ENCODE measurements at places on chromosomes 7 and 10.

GRCh38 chr10:23338886-23339285 lies 5.7 kb downstream of the C10orf67 start:
- DNase-seq = no peak

GRCh38 chr10:132876993-132877431 lies 65.4 kb downstream of the CFAP46 start:
- peak; percentile 28 for DNase-seq

DNA sequence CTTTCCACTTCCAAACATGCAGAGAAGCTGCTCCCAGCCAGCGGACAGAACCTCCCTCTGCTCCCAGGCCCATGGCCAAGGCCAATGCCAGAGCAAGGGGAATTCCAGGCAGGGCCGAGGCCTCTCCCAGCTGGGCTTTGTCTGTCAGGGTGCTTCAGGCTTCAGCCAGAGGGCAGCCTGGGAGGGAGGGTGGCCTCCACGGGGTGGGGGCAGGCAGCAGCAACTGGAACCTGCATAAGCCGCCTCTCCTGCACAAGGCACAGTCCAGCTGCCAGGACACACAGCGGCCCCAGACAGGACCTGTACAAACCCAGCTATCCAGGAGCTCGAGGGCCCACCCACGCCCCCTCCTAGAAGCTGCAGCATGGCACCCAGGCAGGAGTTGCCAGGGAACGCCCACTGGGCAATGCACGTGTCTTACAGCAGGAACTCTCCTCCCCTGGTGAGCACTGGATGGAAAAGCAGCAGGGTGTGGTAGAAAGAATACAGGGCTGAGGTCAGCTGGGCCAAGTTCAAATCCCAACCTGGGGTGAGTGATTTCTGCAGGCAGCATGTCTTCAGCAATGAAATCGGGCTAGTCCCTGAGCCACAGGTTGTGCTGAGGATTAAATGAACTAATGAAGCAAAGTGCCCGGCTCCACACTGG lies 7.6 kb downstream of the FAM53B start:
- DNase-seq = peak; percentile 39

- DNase-seq = no peak
Observed at GRCh38 chr7:80312139-80312661, 177.6 kb downstream of the GNAI1 start.

- peak; percentile 56 for DNase-seq
Observed at GRCh38 chr10:101062232-101063049, 652 bp downstream of the KAZALD1 start.

DNA sequence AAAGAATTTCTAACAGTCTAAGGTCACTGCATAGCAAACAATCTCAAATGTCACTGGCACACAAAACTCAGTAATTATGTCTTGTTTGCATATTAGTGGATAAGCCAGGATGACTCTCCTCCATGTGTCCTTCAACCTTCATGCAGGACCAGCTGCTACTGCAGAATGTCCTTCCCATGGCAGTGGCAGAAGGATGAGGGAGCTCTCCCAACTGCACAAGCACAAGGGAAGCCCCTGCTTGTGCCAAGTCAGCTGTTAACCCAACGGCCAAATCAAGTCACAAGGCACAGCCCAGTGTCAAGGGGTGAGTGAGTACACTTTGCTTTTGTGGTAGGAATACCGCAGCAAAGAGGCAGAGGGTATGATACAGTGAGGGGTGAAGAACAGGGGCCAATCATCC lies 59.3 kb upstream of the VWC2 start:
- DNase-seq = no peak

- no peak for DNase-seq
Observed at GRCh38 chr7:3146571-3147226, 103.0 kb upstream of the CARD11 start.

DNA sequence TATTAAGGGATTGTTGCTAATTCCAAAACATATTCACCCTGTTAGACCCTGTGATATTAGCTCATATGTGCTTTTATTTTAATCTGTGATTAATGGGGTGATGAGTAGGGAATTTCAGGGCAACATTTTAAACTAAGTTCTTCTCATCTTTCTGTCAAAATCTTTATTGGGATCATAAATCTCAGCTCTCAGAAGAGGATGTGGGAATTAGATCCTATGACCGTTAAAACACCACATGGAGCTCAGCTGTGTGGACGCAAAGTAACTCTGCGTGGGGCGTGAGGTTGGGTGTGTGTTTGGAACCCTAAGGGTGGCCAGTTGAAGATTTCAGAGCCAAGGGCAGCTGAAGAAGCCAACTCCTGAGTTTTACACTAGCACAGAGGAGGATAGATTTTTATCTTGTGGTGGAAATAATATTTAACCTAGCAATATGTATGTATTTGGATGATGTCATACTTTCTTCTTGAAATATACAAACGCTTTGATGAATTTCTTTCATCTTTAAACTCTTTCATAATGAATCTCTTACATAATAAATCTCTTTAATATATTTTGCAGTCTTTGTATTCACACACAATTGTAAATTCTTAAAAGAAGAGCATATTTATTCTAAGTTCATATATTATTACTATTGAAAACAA lies 64.4 kb downstream of the EPDR1 start:
- no peak for DNase-seq

DNA sequence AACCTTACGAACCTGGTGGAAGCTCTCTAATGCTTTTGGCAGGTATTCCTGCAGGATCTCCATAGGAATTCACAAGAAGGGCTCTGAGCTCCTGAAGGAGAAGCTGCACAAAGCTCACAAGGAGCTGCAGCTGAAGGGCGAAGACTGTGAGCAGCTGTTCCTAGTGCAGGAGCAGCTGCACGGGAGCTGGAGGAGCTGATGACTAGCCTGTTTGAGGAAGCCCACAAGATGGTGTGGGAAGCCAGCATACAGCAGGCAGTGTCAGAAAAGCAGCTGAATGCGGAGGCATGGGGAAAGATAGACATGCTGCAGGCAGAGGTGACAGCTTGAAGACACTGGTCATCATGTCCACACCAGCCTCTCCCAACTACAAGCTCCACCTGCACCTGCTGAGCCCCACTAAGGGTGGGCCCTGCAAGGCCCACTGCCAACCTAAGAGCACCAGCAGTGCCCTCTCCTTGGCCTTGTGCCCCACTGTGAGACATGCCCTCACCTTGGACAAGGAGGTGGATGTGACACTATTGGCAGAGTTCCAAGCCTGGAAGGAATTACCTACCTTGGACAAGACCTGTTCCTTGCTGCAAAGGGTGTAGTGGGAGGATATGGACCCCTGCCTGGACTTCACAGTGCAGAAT lies 250.6 kb downstream of the BBS9 start:
- no peak for DNase-seq

- no peak for DNase-seq
Observed at GRCh38 chr7:100711369-100711768, 5.4 kb downstream of the POP7 start.

DNA sequence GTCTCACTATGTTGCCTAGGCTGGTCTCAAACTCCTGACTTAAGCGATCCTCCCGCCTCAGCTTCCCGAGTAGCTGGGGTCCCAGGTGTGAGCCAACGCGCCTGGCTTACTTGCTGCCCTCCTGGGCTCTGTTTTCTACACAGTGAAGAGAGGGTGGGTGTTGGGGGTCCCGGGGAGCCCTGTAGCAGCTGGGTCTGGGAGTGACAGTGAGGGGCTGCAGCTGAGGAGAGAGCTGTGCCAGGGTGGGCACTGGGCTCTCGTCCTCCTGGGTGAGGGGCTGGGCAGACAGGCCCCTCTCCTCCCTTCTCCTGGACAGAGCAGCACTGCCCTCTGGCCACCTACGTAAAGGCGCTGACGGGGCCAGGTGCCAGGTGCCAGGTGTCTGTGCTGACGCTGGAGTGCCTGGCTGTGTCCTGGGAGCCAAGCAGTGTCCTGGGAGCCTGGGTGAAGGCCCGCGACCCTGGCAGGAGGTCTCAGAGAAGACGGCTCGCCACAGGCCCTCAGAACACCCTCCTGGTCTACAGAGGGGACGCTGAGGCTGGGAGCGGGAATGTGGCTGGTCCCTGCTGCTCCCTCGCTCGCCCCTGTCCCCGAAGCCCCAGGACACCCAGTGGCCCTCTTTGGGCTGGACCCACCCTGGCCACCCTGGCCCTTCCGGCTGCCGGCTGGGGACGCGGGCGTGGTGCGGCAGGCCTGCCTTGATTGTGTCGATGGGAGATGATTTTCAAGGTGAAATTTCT lies 35.6 kb downstream of the UNCX start:
- DNase-seq = no peak

DNA sequence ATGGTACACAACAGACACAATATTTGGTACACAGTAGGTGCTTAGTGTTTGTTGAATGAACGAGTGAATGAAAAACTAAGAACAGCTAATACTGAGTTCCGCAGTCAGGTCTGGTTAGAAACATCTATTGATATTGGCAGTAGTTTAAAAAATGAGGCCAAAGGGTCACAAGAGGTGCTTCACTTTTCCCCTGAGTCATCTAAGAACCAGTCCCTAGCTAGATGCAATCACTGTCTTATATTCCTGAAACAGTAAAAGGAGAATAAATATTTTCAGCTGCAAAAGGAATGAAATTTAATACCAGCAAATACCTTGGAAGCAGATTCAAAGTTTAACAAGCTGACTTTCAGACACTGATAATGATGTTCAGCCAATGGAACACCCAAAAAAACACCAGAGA lies 54.5 kb downstream of the SCRN1 start:
- no peak for DNase-seq

GRCh38 chr10:69007260-69007659 lies 18.7 kb downstream of the KIFBP start:
- no peak for DNase-seq
